ENCODE measurements at places on chromosomes 3 and 15. TPM values are rescaled to one million over a fixed set of nuclear protein-coding genes. Genes with fewer than 3 reads are reported as not detected.

Gene SEMA6D
- 3.7 TPM for total RNA-seq

Gene ACP3
- 1.3 TPM for total RNA-seq

Gene FMN1
- 1.3 TPM for total RNA-seq

Gene KY
- total RNA-seq: 0.25 TPM

Gene SLC9A9
- 8.3 TPM for total RNA-seq

Gene TGM4
- total RNA-seq: not detected

Gene TIMP4
- 54.6 TPM for total RNA-seq

Gene CACNA2D3
- 2.6 TPM for total RNA-seq

Gene COL6A5
- total RNA-seq: not detected

Gene TBC1D2B
- 49.3 TPM for total RNA-seq

Gene RPP25
- total RNA-seq: 15.2 TPM

Gene PGBD4
- 1.3 TPM for total RNA-seq

Gene GPR149
- total RNA-seq: not detected

Gene SERINC4
- not detected for total RNA-seq

Gene SERPINI2
- total RNA-seq: not detected
